ENCODE measurements at places on chromosomes 3 and 15. TPM values are rescaled to one million over a fixed set of nuclear protein-coding genes. Genes with fewer than 3 reads are reported as not detected.
A peak's percentile ranks its signal among the peaks of the same experiment; 100 is the strongest.

Gene CTXN2
- not detected for total RNA-seq

Gene TMIE
- 0.71 TPM for total RNA-seq

Gene CILP
- total RNA-seq: 0.08 TPM

Gene CLRN1
- not detected for total RNA-seq

DNA sequence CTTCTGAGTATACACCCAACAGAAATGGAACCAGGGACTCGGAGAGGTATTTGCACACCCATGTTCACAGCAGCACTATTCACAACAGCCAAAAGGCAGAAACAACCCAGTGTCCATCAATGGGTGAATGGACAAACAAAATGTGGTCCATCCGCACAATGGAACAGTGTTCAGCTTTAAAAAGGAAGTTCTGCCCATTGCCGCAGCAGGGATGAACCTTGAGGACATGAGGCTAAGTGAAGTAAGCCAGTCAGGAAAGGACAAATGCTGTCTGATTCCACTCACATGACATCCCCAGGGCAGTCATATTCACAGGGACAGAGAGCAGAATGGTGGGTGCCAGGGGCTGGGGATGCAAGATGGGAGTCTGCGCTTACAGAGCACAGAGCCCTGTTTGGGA is 7.5 kb downstream of the IQSEC1 start:
- no peak for DNase-seq

DNA sequence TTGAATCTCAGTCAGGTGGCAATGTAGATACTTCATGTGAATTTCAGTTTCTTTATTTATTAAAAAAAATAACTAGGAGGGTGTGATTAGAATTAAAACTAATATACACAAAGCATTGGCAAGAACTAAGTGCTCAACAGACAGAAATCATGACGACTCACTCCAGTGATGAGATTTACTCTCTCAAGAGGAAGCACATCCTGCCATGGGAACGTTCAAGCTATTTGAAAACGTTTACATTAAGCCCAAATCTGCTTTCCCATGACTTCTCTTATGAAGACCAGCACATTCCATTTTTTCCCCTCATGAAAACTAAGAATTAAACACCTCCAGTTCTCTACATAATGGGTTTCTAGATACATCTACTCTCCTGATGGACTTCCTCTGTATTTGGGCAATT is 8.5 kb downstream of the WDR53 start:
- DNase-seq: no peak

- no peak for DNase-seq
Measured at GRCh38 chr15:40333922-40334492, 6.7 kb downstream of the CCDC9B start.

DNA sequence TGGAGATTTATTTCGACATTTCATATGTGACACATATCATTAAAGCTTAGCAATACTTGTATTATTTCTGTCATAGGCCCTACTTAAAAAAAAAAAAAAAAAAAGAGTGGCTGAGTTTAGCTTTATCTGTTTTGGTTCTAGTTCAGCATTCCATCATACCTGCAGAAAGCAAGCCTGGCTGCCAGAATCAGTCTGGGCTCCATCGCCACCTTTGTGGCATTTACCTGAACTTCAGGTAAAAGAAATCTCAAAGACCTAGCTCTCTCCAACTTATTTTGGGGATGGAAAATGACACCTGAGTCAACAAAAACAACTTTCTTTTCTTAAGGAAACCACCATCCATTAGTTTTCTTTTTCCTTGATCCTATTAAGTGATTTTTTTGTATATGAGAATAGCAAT is 82.1 kb downstream of the NEK10 start:
- DNase-seq: no peak

DNA sequence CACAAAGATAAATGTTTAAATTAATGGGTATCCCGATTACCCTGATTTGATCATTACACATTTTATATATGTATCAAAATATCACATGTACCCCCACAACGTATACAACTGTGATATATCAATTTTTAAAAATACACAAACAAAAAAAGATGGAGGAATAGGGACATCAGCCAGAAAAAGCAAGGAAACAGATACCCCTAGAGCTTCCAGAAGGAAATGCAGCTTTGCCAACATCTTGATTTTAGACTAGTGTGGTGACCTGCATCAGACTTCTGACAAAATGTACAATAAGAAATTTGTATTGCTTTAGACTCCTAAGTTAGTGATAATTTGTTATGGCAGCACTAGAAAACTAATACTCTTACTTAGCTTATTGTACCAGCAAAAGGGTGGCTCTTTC is 483.8 kb downstream of the TUSC7 start:
- no peak for DNase-seq

DNA sequence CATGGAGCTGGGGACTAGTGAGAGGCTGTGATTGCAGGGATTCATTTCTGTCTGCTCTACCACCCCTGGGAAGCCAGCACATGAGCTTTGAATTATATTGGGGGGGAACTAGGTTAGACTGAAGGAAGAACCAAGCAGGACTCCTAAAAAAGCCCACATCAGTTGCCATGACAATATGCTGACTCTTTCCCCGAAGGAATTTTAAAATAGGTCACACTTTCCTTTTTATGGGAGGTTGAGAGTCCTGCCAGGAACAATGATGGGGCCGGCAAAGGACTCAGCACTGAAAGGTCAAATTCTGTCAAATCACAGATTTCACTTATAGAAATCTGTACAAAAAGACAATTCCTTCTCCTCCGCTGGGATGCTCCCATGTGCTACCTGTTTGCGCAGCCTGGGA is 130.8 kb downstream of the ZNF621 start:
- no peak for DNase-seq

- DNase-seq: no peak
Measured at GRCh38 chr15:71800190-71800589, 10.2 kb upstream of the NR2E3 start.

DNA sequence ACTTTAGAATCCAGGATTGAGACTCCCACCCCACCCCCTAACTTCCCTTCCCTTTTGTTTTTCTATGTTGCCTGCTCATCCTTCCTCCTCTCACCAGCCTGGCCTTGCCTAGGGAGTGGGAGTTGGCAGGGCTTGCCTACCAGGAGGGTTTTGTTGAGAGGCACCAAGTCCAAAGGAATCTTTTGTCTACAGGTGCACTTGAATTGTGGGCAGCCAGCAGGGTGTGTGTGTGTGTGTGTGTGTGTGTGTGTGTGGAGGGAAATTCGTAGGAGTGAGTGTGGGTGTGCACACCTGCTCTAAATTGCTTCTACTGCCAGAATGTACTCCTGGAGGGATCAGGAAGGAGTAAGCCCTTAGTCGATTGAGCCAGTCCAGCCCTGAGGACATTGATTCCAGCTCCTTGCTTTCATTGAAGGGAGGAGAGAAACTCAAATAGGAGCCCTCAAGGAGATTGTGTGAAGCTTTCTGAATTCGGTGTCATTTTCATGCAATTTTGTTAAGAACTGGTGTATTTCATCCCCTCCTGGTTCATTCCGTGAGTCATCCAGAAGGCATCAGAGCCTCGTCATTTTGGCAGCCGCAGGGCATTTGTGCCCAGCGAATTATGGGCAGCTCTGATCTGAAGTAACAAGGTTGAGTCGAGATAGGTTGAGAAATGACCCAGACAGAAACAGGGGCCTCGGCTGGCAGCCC is 112.1 kb downstream of the SLCO3A1 start:
- no peak for DNase-seq

DNA sequence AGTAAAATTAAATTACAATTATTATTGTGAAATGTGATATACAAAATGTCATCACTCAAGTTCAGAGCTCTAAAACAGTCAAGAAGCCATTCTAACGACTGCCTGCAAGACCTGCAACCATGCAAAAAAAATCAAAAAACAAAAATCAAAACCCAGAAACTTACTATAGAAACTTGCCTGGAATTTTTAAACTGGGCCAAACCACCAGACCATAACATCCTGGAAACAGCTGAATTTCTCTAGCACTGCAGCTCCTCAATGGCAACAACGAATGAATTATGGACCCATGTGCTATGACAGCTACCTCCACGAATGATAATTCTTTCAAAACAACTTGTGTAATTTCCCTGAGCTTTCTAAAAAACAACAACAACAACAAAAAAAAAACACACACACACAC is 130.0 kb upstream of the KCNMB2 start:
- DNase-seq: no peak

- no peak for DNase-seq
Measured at GRCh38 chr15:68553314-68553993, 25.3 kb upstream of the CORO2B start.

DNA sequence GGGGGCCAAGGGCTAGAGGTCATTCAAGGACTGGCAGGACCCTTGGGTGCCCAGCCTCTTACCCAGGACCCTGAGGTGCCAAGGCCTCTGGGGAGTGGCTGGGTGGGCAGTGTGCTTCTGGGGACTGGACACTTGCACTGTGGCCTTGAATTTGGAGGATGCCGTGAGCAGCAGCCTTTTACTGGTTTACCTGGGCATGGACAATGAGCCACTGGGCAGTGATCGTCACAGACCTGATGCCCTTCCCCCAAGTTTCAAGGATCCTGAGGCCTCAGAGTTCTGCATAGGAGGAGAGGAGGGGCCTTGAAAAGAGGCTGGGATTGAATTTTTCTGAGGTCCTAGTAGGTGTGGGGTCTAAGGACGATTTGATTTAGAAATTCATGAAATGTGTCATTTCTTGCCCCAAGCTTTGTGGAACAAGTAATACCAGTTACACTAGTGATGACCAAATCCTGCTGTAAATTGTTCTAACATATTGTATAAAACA is 146.1 kb upstream of the TPM1 start:
- no peak for DNase-seq

GRCh38 chr3:16290007-16290826 is 25.2 kb downstream of the OXNAD1 start:
- peak; percentile 49 for DNase-seq

GRCh38 chr3:70614111-70614510 is 301.7 kb upstream of the MDFIC2 start:
- no peak for DNase-seq

DNA sequence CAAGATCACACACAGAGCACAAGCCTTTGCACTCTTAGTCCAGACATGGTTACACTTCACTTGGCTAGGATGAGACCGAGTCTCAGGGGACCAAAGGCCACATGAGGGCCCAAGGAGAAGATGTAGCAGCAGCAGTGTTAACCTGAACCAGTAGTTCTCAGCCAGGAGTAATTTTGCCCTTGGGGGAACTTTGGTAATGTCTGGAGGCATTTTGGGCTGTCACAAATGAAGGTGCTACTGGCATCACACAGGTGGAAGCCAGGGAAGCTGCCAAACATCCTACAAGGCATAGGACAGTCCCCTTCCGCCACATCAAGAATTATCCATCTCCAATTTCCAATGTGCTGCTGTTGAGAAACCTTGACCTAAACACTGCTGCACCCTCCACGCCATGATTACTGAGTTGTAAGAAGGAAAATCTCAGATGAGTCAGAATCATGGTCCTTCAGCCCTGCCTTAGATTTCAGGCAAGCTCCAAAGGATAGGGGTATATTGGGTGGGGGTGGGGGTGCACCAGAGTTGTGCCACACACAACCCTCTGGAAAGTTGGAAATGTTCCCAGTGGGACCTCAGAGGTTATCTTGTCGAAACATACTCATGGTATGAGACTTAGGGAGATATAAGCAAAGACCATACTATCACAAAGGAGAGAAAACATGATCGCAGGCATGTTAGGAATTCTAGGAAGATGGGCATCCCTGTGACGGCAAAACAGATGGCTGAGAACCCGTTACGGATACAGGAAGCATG is 36.2 kb downstream of the SEMA5B start:
- DNase-seq: no peak

DNA sequence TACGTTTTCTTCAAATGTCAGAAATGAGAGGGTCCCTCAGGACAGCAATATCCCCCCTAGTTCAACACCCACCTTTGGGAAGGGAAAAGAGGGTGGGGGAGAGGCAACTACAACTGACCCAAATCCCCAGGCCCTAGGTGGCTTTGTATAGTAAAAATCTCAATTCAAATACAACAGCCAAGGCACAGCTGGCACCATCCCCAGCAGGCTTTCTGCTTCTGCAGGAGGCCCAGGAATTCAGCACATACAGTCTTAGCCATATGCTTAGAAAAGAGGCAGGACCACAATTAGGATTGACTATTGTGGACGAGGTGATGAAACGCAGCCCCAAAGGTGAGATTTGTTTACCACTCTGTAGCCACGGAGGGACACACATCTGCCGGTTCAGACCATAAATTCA is 15.8 kb downstream of the NR2E3 start:
- DNase-seq: no peak

- DNase-seq: no peak
Measured at GRCh38 chr3:14810070-14810791, 8.5 kb upstream of the FGD5 start.

GRCh38 chr15:62606376-62607113 is 436.0 kb upstream of the TPM1 start:
- DNase-seq: no peak

DNA sequence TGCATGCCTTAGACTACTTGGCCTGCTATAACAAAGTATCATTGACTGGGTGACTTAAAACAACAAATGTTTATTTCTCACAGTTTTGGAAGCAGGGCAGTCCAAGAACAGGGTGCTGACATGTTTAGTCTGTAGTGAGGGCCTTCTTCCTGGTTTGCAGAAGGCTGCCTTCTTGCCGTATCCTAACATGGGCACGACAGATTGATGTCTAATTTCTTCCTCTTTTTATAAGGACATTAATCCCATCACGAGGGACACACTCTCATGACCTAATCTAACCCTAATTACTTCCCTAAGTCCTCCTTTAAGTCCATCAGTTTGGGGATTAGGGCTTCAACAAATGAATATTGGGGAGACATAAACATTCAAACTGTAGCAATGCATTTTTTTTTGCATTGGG is 10.9 kb upstream of the GOLGA8B start:
- no peak for DNase-seq

DNA sequence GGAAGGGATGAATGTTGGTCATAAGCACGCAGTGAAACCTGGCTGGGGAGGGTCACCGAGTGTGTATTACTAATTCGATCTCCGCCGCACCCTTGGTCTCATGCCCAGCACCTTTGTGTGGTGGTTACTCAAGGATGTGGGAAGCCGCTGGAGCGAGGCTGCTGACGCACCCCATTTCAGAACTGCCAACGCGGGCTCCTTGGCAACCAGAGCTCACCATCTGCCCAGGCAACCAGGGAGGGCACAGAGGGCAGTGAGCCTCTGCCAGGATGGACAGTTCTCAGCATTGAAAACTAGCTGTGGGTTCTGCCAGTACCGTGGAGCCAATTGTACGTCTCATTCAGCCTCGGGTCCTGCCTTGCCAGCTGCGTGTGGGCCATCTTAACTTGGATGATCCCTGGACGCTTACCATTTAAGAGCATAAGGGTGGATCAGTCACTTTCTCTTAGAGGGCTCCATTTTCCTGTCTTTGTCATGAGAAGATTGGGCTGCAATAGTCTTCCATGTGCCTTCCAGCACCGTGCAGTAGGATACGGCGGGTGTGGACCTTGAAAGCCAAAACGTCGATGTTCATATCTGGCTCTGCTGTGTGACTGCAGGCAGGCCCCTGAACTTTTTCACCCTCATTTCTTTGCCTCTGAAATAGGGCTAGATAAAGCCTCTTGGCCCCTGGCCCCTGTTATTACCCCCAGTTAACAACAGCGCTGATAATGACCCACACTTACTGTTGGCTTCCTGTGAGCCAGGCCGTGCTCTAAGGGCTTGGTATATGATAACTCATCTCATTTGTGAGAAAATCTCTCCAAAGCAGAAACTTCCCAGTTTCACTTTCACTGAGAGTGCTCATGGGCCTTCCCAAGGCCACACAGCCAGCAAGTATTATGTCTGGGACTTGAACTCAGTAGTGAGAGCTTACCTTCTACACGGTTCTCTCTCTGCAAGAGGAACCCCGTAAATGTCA is 238.8 kb downstream of the OPA1 start:
- DNase-seq: no peak
